Activated CD8-positive, alpha-beta T cell treated with anti-CD3 and anti-CD28 coated beads for 36 hours (primary cell): ENCODE measurements at places on chromosomes 3 and 15. TPM values are rescaled to one million over a fixed set of nuclear protein-coding genes. Genes with fewer than 3 reads are reported as not detected.

DNA sequence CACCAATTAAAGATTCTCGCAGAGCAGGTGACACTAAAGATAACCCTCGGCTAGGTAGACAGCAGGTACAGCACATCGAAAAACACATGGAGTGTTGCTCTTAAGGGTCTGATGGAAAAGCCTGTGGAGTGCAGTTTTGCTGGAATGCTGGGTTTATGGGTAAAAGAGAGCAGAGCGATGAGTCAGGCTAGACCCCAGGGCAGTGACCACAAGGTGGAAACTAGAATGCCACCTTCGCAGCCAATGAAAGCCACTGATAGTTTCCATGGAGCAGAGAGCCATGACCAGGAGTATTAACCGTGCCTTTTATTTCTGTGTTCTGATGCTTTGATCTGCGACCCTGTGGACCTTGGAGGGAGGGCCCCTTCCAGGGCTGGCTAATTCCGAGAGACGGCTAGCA lies 149.8 kb downstream of the GABRB3 start:
- no peaks in the 10 kb centered on the region for H3K27me3 ChIP-seq
- H3K27ac ChIP-seq: no peak overlapping the region
- H3K36me3 ChIP-seq: no peaks in the 10 kb centered on the region
- DNase-seq: no peak
- H3K4me1 ChIP-seq: no peaks in the 10 kb centered on the region

- no peaks in the 10 kb centered on the region for H3K4me1 ChIP-seq
- H3K27ac ChIP-seq: no peak overlapping the region
- H3K27me3 ChIP-seq: no peaks in the 10 kb centered on the region
- peaks cover 2% of the 10 kb centered on the region for H3K36me3 ChIP-seq
- no peak overlapping the region for H3K4me3 ChIP-seq
These were observed 11.3 kb upstream of the RPL39L start for GRCh38 chr3:187150599-187150998.

- peaks cover 12% of the 10 kb centered on the region for H3K4me1 ChIP-seq
- no peaks in the 10 kb centered on the region for H3K27me3 ChIP-seq
- no peak overlapping the region for H3K27ac ChIP-seq
- H3K4me3 ChIP-seq: no peak overlapping the region
- H3K36me3 ChIP-seq: no peaks in the 10 kb centered on the region
These were observed 1.2 kb downstream of the ACOX2 start for GRCh38 chr3:58535531-58536500.

- H3K27me3 ChIP-seq: peaks cover 5% of the 10 kb centered on the region
- H3K4me1 ChIP-seq: no peaks in the 10 kb centered on the region
- no peak overlapping the region for H3K4me3 ChIP-seq
- H3K27ac ChIP-seq: no peak overlapping the region
- H3K36me3 ChIP-seq: no peaks in the 10 kb centered on the region
These were observed 25.6 kb upstream of the TEX9 start for GRCh38 chr15:56339594-56339993.

GRCh38 chr3:154786724-154787123 lies 293.4 kb upstream of the MME start:
- H3K36me3 ChIP-seq: no peaks in the 10 kb centered on the region
- no peaks in the 10 kb centered on the region for H3K27me3 ChIP-seq
- no peak overlapping the region for H3K4me3 ChIP-seq
- DNase-seq: no peak

DNA sequence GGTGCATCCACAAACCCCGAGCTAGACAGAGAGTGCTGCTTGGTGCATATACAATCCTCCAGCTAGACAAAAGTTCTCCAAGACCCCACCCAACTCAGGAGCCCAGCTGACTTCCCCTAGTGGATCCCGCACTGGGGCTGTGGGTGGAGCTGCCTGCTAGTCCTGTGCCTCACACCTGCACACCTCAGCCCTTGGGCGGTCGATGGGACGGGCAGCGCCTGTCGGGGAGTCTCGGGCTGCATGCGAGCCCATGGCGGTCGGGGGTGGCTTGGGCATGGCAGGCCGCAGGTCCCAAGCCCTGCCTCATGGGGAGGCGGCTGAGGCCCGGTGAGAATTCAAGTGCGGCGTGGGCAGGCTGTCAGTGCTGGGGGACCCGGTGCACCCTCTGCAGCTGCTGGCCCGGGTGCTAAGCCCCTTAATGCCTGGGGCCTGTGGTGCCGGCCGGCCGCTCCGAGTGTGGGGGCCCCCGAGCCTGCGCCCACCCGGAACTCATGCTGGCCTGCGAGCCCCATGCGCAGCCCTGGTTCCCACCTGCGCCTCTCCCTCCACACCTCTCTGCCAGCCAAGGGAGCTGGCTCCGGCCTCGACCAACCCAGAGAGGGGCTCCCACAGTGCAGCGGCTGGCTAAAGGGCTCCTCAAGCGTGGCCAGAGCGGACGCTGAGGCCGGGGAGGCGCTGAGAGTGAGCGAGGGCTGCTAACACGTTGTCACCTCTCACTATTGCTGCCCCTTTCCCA lies 31.0 kb downstream of the ZNF589 start:
- no peak for DNase-seq
- H3K36me3 ChIP-seq: peaks cover 40% of the 10 kb centered on the region
- H3K27me3 ChIP-seq: no peaks in the 10 kb centered on the region
- no peak overlapping the region for H3K4me3 ChIP-seq
- H3K27ac ChIP-seq: no peak overlapping the region
- H3K4me1 ChIP-seq: peaks cover 39% of the 10 kb centered on the region

DNA sequence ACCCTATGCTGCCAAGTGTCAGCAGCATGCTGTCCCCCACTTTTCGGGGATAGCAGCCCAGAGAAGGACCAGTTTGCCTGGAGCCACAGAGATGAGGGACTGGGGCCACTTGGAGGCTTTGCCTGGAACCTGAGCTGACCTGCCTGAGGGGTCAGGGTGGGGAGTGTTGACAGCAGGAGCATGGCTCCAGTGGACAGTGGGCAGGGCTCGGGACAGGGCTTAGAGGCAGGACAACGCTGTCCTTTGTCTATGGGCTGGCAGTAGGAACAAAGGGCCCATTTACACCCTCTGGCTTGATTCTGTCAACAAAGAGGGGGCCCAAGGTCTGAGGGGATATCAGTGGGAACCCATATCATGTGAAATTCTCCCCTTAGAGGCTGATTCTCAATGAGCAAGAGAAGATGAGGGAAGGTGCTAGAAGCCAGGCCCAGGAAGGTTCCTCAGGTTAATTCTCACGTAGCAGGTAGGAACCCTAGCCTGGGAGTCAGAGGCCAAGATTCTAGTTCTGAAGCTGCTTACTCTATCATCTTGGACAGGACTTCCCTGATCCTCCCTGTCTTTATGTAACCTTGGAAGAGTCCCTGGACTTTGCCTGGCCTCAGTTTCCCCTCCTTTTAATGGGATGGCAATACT lies 29.7 kb upstream of the HHATL start:
- no peaks in the 10 kb centered on the region for H3K4me1 ChIP-seq
- no peak overlapping the region for H3K27ac ChIP-seq
- H3K27me3 ChIP-seq: no peaks in the 10 kb centered on the region
- no peaks in the 10 kb centered on the region for H3K36me3 ChIP-seq
- DNase-seq: no peak
- H3K4me3 ChIP-seq: no peak overlapping the region

DNA sequence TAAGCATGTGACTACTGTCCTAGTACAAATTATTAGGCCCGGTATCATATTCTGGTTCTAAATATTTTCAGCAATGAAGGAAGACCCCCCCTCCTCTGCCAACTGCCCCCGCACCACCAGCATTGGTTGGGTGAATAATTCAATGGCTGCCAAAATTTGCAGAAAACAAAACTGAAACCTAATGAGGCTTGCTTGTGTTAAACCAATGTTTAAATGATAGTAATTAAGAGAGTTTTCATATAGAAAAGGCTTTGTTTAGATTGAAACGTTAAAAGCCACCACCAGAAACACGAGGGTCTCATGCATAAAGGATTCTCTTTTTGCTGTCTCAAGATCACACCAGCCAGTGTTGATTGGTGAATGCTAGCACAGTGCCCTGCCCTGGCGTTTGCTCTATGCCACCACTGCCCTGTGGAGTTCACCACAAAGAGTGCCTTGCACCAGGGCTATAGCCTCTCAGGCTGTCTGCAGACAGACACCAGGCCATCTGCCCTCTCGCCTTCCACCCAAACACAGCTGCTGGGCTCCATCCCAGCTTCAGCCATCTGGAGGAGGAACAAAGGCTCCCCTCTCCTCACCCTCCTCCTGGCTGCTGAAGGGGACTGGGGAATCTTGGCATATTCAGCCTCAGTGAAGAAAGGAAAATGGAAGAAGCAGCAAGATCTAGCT lies 200.3 kb upstream of the PFN2 start:
- H3K36me3 ChIP-seq: no peaks in the 10 kb centered on the region
- H3K27me3 ChIP-seq: peaks cover 7% of the 10 kb centered on the region
- H3K4me3 ChIP-seq: no peak overlapping the region
- H3K4me1 ChIP-seq: no peaks in the 10 kb centered on the region
- no peak overlapping the region for H3K27ac ChIP-seq

- no peaks in the 10 kb centered on the region for H3K4me1 ChIP-seq
- H3K4me3 ChIP-seq: no peak overlapping the region
- no peak overlapping the region for H3K27ac ChIP-seq
- no peaks in the 10 kb centered on the region for H3K27me3 ChIP-seq
- no peak for DNase-seq
These were observed 36.5 kb downstream of the ECT2 start for GRCh38 chr3:172787019-172787418.

DNA sequence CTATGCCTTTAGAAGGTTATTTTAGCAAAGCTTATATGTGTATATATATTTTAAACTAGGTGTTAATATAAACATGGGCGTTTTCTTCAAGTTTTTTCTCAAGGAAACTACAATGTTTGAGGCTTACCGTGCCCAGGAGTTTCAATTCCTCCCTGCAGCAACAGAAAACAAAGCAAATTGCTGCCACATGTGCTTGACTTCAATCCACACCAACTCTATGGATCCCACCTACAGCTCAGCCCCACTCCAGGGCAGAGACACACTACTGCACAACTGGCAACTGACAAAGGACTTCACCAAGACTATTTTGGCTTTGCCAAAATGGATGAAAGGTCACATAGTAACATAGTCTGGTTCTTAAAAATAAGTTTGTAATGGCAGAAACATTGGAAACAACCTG lies 346.6 kb downstream of the ERC2 start:
- no peak overlapping the region for H3K4me3 ChIP-seq
- H3K27ac ChIP-seq: no peak overlapping the region
- no peaks in the 10 kb centered on the region for H3K27me3 ChIP-seq
- no peak for DNase-seq

SLC2A2 gene
- total RNA-seq: not detected

NCBP2 gene
- 107 TPM for total RNA-seq

CCDC13 gene
- not detected for total RNA-seq

KNG1 gene
- not detected for total RNA-seq

GLDN gene
- total RNA-seq: not detected

AMT gene
- total RNA-seq: 4.4 TPM

TM6SF1 gene
- total RNA-seq: 5.6 TPM
